Fibroblast of skin of left quadriceps (primary cell): ENCODE measurements at places on chromosomes 2 and 18.
A peak's percentile ranks its signal among the peaks of the same experiment; 100 is the strongest.

DNA sequence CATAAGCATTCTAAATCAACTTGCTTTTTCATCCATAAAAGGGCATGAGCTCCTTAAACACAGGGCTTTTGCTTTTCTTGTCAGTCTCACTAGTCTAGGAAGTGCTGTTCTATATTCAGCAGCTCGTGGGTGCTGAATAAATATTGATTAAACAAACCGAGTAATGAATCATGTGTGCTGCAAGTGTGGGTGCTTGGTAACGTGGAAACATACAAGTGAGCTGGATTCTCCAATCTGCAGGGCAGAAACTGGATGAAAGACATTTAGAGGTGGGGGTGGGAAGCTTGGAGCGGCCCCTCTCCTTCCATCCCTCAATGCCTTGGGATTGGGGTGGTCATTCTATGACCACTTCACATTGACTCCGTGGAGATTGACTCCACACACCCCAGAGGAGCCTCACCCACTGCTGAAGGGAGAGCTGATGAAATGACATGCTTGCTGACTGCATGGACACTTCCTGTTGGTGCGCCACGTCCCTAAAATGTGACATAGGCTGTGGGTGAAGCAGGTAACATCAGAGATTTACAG lies 114.6 kb downstream of the DOCK10 start:
- no peak for DNase-seq

DNA sequence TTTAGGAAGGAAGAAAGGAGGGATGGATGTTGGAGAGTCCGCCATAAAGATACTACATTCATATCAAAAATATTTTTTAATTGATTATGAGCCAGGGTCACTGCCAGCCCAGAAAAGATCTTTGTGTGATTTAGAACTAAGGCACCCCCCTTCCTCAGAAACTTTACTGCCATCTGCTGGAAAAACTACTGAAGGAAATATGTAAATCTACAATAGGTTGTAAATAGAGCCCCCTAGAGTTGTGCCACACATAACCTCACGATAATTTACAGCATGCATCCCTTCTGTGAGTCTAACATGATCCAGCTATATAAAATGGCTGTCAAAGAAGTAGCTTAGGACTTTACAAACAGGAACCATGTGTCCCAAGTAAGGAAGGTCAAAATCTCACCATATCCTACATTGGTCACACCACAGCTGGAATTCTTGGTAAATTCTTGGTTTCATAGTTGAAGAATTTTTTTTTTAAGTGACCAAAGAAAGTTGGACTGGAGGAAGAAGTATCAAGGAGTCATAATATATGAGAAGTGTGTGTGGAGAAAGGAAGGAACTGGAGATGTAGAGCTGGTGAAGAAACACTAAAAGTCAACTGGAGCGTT lies 152.5 kb downstream of the CYP26B1 start:
- DNase-seq: peak; percentile 20

DNA sequence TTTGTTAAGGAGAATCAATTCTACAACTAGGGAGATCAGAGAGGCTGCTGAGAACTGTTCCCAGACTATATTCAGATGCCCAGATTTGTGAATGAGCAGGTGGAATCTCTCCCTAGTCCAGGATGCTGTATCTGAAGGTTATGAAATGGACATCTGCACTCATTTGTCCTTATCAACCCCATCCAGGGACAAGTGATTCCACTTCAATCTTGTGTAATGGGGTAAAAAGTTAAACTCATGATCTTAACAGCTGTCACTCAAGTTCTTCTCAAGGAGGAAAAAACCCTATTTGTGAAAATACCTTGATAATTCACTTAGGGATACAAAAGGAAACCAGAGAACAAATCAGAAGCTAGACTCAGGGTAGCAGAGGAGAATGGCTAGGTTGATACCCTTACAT lies 144.8 kb downstream of the PLCL1 start:
- DNase-seq: no peak

DNA sequence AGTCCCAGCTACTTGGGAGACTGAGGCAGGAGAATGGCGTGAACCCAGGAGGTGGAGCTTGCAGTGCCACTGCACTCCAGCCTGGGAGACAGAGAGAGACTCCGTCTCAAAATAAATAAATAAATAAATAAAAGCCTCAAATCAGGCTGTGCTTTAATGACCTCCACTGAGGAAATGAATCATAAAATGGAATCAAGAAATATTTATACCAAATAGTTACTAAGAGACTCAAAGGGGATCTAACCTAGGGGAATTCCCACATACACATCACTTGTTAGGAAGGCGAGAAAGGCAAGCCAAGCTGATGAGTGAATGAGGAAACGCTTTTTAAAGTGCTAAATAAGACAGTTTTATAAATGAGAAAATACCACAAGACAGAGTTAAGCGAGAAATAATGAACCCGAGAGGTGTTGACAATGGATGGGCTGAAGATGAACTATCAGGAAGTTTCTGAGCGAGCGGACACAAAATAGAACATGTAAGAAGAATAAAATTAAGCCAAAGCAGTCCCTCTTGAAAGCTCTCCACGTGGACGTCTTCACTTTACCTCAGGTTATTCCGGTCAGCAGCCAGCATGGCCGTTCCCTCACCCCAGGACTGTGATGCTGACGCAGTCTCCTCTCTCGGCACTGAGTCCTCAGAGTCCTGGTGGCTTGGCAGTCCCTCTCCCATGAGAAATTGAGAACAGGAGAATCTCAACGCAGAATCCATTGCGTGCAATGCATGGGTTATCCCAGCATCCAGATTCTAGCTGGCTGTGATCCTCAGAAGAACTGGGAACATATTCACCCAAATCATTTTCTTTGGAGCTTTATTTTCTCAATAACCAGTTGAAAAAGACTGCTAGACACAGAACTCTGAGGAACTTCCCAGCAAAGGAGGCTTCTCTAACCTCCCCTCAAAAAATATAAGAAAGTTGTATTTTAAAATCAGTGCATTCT lies 22.3 kb downstream of the PXDN start:
- DNase-seq: peak; percentile 83

- no peak for DNase-seq
These were observed 104.4 kb downstream of the HS6ST1 start for GRCh38 chr2:128214251-128214650.

GRCh38 chr2:218734190-218734975 lies 23.7 kb downstream of the TTLL4 start:
- no peak for DNase-seq

- DNase-seq: no peak
These were observed 38.5 kb downstream of the CDCA7 start for GRCh38 chr2:173393186-173393585.

DNA sequence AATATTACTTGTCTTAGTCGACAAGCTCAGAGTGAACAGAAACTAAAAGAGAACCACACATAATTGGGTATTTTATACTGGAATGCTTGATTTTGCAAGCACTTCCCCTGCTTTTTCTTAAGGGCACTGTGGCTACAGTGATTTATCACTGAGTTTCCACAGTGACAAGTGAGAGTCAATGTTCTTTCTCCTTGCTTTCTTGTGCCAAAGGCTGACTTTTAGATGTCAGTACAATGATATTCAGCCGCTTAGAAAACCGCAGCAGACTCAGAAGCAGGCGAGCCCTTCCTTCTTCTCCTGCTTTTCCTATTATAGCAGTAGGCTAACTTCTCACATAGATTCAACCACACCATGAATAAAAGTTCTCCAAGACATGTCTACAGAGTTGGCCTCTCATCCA lies 1603.6 kb upstream of the NXPH2 start:
- DNase-seq: no peak

GRCh38 chr18:21662581-21662980 lies 42.0 kb downstream of the ABHD3 start:
- no peak for DNase-seq

- DNase-seq: peak; percentile 100
These were observed 4.6 kb upstream of the ARID5A start for GRCh38 chr2:96531872-96532505.

GRCh38 chr18:8721094-8721669 lies 15.8 kb downstream of the MTCL1 start:
- no peak for DNase-seq

DNA sequence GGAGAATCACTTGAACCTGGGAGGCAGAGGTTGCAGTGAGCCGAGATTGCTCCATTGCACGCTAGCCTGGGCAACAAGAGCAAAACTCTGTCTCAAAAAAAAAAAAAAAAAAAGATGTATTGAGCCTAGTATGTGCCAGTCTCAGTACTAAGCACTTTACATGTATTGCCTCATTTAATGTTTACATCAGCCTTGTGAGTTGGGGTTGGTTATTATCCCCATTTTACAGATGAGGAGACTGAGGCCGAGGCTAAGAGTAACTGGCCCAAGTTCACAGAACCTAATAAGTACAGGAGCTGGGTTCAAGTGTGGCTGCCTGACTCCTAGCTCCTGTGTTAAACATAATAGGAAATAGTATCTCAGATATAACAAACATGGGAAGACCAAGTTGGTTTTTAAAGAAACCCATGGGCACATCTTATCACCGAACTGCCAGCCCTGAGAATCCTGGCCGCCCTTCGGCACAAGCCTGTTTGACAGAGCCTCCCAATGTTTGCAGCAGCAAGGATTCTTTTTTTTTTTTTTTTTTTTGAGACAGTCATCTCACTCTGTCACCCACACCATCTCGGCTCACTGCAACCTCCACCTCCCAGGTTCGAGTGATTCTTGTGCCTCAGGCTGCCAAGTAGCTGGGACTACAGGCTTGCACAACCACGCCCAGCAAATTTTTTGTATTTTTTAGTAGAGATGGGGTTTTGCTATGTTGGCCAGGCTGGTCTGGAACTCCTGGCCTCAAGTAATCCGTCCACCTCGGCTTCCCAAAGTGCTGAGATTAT lies 24.2 kb upstream of the GMPPA start:
- no peak for DNase-seq

DNA sequence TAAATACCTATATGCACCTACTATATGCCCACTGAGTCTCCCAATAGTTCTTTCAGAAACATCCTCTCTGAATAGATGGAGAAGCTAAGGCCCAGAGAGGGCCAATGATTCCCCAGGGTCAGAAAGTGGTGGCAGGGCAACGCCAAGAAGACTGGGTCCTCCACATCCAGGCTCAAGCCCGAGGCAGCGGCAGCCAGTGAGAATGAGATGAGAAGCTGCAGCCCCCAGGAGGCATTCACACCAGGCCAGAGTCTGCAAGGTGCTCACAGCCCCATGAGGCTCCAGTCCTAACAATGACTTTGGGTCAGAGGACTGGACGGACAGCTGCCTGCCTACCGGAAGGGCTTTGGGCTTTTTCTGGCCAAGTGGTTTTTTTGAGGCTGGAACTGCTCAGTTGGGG lies 3.5 kb downstream of the TEX261 start:
- no peak for DNase-seq

DNA sequence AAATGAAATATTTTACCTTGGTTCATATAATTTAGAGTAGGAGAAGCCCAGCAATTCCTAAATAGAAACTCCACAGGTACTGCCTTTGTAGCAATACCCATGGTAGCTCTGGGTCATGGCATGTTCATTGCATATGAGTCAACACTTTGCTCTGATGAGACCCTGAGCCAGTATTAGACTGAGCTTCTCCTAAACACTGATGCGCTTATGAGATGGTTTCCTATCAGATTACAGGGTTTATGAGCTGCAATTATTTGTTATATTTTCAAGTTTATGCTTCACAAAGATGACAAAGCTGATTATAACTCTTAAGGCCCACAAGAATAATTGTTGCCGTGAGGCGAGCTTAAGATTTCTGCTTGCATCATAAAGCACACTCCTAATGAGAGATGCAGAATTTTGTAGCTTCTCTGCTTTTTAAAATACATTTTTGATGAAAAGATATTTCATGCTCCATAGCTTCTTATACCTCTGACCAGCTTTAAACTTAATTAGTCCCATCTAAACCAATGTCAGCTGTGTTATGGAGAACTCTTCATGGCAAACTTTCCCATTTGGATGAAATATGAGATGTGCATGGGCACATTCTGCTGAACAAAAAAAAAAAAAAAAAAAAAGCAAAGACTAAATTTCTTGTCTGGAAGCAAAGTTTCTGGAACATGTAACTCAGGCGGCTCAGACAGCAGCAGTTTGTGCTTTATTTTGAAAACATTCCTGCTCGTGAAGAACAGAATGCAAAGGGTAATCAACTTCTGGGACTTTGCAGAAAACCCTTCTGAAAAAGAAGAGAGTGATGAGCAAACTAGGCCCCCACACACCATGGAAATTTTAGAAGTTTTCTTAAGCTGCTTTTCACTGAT lies 162.6 kb downstream of the KCNE4 start:
- no peak for DNase-seq

- DNase-seq: no peak
These were observed 4.9 kb downstream of the TTL start for GRCh38 chr2:112486895-112487294.

- DNase-seq: no peak
These were observed 100.1 kb downstream of the WDPCP start for GRCh38 chr2:63488118-63488713.

DNA sequence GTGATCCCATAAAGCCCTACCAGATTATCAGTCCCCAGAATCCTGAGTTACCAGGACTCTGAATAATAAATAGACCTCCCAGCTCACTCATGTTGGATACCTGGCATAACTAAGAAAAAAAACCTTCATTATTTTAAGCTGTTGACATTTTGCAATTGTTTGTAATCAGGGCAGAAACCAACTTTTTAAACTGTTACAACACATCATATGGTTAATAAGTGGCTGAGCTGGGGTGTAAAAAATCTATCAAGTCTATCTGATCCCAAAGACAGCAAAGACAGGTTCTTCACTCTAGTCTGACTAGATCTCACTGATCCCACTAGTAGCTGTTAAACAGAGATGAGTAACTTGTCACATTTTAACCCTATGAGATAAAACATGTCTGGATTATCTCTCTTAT lies 370.3 kb downstream of the RIT2 start:
- no peak for DNase-seq

DNA sequence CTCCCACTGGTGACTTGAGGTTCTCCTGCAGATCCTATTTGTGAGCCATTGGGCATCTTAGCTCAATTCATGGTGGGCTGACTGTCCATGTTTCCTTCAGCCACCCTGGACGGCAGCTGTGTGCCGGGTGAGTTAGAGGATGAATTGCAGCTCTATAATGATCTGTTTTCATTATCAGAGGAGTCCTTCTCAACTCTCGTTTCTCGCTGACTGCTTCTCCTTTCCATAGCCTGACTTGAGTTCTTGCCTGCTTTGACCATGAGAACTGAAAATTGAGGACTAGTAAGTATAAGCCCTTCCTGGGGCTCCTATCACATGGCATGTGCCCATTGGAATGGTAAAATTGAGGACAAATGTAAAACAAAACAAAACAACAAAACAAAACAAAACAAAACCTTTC lies 121.8 kb downstream of the CDC42EP3 start:
- no peak for DNase-seq

DNA sequence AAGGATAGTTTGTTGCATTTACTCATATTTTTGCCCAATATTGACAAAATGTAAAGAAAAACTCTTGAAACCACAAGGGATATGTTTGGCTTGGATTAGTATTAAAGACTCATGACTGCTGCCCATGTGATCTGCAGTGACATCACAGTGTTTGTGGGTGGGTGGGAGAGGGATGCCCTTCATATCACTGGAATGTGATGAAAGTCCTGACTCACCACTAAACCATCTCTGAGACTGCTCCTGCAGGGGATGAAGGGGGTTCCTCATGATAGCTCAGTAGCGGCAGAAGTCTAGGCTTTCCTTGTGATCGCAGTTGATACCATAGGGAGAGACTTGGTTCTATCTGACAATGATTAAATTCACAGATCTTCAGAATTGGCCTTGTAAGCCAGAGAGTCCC lies 451.2 kb downstream of the CNTNAP5 start:
- no peak for DNase-seq

GRCh38 chr2:99643787-99644418 lies 154.1 kb upstream of the REV1 start:
- DNase-seq: no peak
